ENCODE measurements at places on chromosomes 1 and 21.
A peak's percentile ranks its signal among the peaks of the same experiment; 100 is the strongest.

DNA sequence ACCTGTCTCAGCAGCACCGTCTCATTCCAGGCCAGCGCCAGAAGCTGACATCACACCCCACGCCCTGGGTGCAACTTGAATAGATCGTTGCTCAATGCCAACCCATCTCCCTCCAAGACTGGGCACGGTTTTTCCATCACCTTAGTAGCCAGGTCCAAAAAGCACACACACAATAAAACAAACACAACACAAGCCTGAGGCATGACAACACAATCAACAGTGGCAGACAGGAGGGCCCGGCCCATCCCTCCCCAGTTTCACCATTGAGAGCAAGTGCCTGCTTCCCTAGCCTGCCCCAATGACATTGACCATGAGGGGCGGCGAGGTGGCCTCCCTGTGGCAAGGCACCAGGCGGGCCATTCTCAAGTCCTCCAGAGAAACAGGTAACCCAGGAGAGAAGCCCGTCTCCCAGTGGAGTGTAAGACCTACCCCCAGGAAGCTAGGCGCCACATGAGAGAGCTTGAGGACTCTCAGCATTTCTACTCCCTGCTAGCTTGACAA, 2.7 kb downstream of the IFFO2 start:
- DNase-seq, result no peak

- DNase-seq, result no peak
These were observed 121.1 kb upstream of the DEPDC1 start for GRCh38 chr1:68617942-68618341.

DNA sequence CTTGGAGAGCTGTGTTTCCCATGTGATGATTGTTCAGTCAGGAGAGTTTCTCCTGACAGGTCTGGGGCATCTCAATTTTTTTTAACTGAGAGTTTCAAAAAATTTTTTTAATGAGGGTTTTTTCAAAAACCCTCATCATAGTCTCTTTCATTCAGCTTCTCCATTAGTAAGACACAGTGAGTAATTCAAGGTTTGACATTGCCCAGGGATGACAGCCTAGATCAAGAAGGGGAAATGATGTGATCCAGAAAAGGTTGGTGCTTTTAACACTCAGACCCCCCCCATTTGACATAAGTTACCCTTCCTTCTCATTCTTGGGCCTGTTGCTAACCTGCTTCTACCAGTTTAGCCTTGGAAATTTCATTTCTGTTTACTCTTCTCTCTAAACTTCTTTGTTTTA, 189.4 kb upstream of the HOOK1 start:
- no peak for DNase-seq

DNA sequence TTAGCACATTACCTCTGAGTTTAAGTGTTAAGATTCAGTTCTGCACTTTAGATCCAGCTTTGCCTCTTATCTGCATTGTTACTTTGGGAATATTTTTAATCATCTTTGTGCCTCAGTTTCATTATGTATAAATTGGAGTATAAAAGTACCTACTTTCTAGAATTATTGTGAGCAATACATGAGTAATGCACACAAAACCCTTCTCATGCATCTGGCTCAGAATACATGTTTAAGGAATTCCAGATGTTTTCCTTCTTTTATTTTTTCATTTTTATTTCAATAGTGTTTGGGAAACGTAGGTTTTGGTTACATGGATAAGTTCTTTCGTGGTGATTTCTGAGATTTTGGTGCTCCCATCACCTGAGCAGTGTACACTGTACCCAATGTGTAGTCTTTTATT, 14.2 kb downstream of the C8A start:
- DNase-seq, result no peak

GRCh38 chr1:219020386-219020785, 153.3 kb upstream of the LYPLAL1 start:
- DNase-seq, result no peak

DNA sequence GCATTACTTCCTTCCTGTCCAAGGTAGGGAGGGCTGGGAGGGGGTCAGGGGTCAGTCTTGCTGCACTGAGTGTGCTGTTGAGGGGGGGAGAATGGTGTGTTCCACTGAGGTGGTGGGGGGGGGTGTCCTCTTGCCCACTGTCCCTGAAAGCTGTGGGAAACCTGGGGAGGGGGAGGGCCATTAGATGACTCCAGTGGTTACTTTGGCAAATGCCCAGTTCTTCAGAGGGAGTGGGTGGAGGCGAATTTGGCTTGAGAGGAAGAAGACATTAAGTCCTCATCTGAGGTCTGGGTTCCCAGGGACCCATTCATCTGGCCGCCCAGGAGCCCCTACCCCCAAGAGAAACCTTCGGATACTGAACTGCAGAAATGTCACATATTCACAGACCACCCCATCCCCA, 36.2 kb downstream of the MEF2D start:
- no peak for DNase-seq

DNA sequence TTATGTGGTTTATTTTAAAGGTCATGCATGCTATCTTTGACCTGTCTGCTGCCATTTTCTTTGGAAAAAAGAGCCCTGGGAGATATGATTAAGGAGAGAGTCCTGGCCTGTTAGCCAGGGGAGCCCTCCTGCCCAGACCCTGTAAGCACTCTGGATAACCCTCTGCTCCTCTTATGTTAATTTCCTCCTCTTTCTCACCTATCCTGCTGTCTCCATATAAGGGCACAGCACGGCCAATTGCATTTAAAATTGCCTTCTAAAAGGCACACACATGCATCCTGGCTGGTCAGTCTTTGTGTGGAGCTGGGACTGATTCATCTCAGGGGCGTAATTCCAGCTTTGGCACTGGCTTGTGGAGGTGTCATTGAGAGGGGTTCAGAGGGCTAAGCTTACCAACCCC, 158.9 kb downstream of the ST6GALNAC5 start:
- no peak for DNase-seq

DNA sequence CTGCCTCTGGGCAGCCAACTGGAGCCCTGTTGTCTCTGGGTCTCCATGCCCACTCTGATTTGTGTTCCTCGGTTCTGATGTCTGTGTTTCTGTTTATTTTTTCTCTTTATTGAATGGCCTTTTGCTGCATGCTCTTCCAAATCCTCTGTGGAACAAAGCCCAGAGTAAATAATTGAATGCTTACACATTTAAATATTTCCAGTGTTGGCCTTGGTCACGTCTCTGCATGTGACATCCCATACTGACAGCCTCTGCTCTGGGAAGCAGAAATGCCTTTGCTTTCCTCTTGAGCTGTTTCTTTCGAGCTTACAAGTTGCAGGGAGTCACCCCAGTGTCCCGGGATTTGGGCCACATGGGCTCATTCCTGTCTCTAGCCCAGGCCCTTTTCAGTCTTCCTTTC, 267.9 kb downstream of the PTPRU start:
- no peak for DNase-seq

DNA sequence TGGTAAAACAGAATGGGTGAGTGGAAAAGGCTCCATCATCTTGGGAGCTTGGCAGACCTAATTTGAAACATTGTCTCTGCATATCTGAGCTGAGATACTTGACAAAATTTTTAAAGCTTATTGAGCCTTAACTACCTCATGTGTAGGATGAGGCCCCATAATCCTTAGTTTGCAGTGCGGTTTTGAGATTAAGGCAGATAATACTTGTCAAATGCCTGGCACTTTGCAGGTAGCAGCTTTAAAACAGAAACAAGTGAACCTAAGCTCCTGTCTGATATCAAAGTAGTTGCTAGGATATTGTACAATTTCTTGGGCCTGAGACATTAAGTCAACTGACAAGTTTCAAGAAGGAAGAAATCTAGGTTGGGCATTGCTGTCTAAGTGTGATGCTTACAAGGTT, 65.3 kb downstream of the TBX19 start:
- no peak for DNase-seq

- DNase-seq, result no peak
These were observed 44.2 kb downstream of the MAP3K7CL start for GRCh38 chr21:29174607-29175013.

DNA sequence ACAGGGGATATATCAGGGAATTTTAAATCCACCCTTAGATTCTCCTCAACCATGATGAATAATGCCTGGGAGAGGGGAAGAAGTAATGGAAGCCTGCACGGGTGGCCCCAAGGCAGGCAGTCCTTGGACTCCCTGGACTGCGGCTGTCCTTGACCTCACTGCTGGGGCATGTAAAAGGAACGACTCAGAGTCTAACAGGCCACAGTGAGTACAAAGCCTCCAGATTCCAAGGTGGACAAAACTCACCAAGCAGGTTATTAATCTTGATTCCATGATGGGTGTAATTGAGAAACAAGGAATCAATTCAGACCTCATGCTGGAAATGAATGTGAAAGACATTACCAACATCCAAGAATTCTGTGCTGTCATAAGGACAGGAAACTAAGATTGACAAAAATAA, 13.0 kb upstream of the ARHGAP29 start:
- DNase-seq, result no peak

DNA sequence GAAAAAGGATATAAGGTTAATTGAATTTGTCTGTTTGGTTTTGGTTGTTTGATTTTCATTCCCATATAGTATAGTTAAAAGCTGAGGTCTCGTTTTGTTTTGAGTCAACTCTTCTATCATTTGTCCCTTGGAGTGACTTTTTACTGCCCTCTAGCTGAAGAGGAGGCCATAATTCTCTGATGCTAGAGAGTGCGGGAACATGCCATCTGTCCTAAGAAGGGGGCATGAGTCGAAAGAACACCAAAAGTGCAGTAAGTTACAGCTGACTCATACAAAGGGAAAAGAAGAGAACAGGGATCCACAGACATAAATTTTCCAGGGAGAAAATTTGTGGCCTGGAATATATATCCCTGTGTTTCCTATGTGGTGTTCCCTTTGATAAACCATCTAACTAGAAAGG, 4.1 kb downstream of the KRTAP21-3 start:
- DNase-seq, result no peak

DNA sequence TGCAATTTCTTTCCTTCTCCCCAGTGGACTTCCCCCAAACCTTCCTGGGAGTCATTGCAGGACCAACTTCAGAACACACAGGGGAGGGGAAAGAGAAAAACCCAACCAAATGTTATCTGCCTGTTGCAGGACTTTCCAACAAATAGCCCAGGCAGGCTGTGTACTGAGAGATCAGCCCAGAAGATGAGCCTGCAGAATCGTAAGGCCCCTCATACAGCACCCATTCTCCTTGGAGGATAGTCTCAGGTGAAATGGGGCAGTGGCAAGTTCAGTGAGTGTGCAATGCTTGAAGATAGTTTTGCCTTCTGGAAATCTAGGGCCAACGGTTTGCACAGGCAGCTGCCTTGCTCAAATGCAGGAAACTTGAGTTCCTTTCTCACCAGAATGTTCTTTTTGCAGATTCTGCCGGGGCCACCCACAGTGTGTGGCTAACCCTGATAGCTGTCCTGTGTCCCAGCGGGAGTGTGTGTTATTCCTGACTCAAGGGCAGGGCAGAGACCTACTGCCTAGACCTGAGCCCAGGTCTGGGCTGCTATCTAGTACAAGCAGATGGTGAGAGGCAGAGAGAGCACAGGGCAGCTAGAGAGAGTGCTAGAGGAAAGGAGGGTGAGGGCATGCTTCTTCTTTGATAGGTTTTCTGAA, 48.8 kb downstream of the GADD45A start:
- peak; percentile 91 for DNase-seq

GRCh38 chr1:226211181-226211821, 12.2 kb upstream of the MIXL1 start:
- no peak for DNase-seq

GRCh38 chr1:43872280-43872679, 61.3 kb upstream of the ARTN start:
- no peak for DNase-seq

- DNase-seq, result no peak
These were observed 309.5 kb downstream of the ASTN1 start for GRCh38 chr1:176854758-176855745.

- DNase-seq, result no peak
These were observed 41.8 kb downstream of the SGIP1 start for GRCh38 chr1:66575739-66576138.

GRCh38 chr1:109118089-109118488, 4.2 kb downstream of the ELAPOR1 start:
- DNase-seq, result no peak

DNA sequence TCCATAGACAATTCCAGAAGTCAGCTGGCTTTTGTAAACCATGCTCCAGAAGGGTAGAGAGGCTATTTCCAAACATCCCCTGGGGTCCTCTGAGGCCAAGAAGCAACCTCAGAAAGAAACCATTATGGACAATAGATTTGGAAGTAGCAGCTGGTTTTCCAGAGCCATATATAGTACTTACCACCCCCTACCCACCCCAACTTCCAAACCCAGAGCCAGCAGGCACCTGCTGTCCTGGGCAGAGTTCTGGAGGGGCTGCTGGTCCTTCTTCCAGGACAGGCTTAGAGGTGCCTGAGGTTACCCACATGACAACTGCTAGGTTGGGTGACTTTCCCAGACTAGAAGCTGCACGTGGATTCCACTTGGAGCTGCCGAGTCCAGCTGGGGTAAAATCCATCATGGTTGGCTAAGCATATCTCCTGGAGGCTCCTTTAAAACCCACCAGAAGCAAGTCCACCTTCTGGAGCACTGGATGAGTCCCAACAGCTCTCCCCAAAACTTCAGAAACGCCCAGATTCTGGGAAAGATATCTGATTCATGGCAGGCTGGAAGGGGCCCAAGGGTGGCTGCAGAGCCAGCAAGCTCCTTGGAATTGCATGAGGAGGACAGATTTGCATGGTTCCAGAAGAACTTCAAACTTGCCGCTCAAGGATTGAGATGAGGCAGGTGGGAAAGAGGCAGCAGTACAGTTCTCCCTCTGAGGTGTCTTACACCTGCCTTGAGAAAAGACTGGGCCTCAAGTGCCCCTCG, 5.8 kb downstream of the MYCL start:
- DNase-seq, result no peak

DNA sequence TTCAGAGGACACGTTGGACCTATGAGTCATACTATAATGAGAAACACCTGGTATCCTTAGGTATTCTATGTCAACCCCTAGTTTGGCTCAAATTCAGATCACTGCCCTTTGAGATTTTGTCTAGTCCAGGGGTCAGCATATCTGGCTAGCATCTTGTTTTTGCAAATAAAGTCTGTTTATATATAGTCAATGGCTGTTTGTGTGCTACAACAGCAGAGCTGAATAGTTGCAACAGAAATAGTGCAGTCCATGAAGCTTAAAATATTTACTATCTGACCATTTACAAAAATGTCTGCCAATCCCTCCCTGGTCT, 48.5 kb upstream of the EDEM3 start:
- DNase-seq, result no peak

GRCh38 chr1:225453797-225454648, 26.2 kb upstream of the LBR start:
- DNase-seq, result no peak

DNA sequence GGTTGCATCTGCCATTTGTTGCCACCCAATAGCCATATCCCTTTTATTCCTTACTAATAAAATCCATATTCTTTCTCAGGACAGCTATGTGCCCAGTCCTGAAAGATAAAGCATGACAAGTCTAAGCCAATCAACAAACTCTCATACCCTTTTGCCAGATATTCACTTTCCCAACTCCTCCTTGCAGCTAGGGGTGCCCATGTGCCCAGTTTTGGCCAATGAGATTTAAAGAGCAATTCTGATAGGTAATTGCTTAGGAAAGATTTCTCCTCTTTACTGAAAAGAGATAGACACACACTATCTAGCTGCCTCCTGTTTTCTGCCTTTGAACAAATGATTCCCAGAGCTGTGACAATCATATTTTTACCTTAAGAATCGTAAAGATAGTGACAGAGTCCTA, 55.1 kb upstream of the LRRC8D start:
- DNase-seq, result no peak

GRCh38 chr1:229121845-229122436, 149.0 kb upstream of the RAB4A start:
- DNase-seq, result no peak

Measured in hematopoietic multipotent progenitor cell treated with erythropoietin and hydrocortisone succinate and interleukin-3 and kit ligand, for 15 days (in vitro differentiated cells).